ENCODE measurements at places on chromosomes 13 and 19. TPM values are rescaled to one million over a fixed set of nuclear protein-coding genes. Genes with fewer than 3 reads are reported as not detected.
A peak's percentile ranks its signal among the peaks of the same experiment; 100 is the strongest.

Gene VAV1
- total RNA-seq = 2.8 TPM

DNA sequence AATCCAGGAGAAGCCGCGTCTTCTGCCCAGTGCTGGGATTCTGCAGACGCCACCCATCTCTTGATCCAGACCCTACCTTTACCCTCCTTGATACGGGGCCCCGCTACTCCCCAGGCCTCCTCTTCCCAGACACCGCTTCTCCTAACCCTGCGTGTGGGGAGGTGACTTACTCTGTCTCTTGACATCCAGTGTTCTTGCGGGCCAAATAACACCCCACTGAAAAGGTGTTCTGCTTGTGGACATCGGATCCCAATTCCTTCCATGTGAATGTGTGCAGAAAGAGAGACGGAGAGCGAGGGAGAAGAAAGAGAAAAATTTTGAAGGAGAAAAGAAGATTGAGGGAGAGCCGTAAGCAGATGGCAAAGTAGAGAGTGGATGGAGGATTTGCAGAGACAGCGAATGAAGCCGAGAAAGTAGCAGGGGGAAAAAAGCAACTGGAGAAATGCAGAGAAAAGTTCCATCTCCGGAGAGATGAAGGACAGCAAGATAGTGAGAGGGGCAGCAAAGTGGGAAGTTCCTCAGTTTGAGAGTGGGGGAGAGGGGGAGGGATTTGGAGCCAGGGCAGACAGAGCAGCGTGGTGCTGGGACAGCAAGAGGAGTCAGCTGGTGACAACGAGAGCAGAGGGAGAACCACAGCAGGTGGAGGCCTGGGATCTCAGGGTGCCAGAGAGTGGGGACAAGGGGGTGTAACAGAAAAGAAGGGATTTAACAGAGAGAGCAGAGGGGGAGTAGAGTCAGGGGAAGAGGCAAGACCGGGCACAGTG is 814 bp downstream of the ZNF480 start:
- no peak for DNase-seq

GRCh38 chr19:56097776-56098175 is 23.3 kb downstream of the ZNF787 start:
- DNase-seq = no peak

Gene RNF113B
- not detected for total RNA-seq

Gene JAK3
- total RNA-seq = 1.5 TPM

DNA sequence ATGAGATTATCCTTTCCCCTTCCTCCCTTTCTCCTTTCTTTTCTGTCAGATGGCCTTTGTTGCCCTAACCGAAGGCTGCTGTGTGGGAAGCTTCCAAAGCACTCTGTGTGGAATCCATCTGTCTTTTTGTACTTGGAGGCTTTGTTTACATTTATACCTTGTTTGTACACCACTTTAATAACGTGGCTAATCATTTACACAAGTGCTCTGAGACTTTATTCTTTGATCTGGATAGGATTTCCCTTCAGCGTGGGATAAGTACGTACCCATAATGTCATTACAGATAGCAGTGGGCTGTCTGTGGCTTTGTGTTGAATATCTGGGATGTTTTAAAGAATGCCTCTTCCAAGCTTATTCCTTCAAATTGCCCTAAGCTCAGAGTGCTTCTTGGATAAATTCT is 684.7 kb upstream of the SLITRK5 start:
- no peak for DNase-seq

DNA sequence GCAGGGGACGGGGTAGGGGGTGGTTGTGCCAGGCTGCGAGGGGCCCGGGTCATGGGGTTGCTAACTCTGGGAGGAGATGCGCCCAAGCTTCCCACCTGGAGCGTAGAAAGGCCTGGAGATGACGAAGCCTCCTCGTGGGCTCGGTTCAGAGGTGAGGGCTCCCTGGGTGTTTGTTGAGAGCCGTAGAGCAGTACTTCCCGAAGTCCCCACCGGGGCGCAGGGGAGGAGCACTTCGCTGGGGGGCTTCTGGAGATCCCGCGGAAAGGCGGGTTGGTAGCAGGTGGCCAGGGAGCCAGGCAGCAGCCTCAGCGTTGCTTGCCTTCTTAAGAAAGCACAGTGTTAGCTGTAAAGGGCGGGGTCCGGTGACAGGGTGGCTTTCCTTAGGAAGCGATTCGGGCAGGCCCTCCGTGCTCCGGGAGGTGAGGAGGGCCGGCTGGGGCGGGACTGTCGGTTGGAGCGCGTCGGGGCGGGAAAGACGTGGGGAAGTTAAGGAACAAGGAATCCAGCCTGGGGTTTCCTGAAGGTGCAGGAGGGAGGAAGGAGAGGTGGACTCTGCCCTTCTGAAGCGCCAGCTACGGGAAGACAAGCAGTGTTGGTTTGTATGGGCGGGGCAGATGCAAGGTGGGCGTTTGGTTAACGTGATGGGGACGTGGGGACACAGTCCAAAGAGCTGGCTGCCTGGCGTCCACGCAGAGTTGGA is 3.3 kb downstream of the VSTM2B start:
- peak; percentile 27 for DNase-seq

DNA sequence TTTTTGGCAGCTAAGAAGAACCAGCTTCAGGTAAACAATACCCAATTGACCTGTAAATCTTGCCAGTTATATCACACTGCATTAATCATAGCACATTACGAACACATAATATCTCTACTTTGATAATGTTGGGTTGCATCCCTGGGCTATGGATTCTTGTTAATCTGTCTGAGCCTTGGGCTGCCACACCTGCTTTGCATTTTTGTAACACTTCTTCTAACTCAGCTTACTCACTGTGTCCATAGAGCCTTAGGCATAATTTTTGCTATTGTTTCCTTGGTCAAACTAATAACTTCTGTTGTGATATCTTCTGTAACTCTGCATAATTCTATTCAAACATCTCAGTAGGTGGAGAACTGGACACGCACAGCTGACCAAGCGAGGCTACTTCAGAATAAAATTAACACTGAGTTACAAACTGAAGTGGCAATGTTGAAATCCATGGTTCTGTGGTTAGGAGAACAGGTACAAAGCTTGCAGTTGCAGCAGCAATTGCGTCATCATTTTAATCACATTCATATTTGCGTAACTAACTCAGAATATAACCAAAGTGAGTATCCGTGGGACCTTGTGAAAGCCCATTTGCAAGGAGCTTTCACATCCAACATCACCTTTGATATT is 6.4 kb downstream of the ZNF350 start:
- DNase-seq = no peak

- no peak for DNase-seq
These were observed 2.9 kb upstream of the ZNF304 start for GRCh38 chr19:57348136-57348535.

Gene FBXO27
- total RNA-seq = 13.0 TPM

Gene ARHGAP35
- 62.6 TPM for total RNA-seq

DNA sequence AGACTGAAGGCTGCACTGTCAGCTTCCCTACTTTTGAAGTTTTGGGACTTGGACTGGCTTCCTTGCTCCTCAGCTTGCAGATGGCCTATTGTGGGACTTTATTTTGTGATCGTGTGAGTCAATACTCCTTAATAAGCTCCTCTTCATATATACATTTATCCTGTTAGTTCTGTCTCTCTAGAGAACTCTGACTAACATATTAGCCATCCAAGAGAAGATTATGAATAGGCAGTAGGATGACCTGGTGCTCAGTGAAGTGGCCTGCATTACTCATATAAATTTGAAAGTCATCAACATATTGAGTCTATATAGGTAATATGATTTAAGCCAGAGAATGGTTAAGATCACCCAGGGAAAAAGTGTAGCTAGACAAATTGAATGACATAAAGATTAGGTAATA is 136.3 kb upstream of the UFM1 start:
- DNase-seq = no peak

Gene CELF5
- total RNA-seq = not detected

GRCh38 chr13:112684071-112684845 is 5.6 kb upstream of the ATP11A start:
- DNase-seq = no peak

GRCh38 chr13:113117335-113117872 is 5.2 kb upstream of the F10 start:
- DNase-seq = no peak

GRCh38 chr13:72853000-72853399 is 71.1 kb downstream of the PIBF1 start:
- DNase-seq = no peak

GRCh38 chr13:50713523-50714248 is 129.8 kb downstream of the DLEU7 start:
- DNase-seq = no peak

- DNase-seq = no peak
These were observed 155.6 kb downstream of the POSTN start for GRCh38 chr13:37442996-37443395.

Gene SYCN
- not detected for total RNA-seq

- DNase-seq = no peak
These were observed 3.7 kb downstream of the ITM2B start for GRCh38 chr13:48236528-48237353.
